ENCODE measurements at places on chromosomes 7 and 10.

DNA sequence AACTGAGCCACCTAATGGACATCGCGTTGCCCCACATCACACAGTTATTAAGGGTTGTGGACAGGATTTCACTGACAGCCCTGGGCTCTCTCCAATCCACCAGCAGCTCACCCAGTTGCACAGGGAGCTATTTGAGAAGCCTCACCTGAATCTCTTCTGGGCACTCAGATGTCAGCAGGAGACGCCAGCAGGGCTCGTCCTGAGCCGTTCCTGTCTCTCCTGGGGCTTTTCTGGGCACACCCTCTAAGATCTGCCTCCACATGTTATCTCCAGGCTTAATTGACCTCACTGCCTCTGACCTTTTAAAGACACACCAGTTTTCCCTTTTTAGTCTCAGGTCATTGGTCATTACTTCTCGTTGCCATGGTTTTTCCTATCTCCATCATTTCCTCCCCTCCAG, 63.0 kb downstream of the GRID1 start:
- no peak for DNase-seq

DNA sequence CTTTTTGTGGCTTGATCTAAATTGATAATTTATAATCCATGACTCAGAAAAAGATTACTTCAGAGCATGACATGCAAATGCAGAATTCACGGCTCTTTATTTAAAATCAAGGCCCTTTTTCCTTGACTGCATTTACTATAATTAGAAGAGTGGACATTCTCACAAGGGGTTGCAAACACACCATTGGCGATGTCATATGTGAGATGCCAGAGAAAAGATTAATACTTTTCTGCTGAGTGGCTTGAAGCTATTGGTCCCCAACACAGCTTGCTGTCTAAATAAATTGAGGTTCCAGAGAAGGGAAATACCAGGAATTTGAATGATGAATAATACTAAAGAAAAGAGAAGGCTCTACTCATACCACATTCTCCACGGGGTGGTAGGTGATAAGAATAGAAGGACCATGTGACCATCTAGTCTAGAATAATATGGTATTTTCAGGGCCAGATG, 78.7 kb upstream of the ARID5B start:
- no peak for DNase-seq

- no peak for DNase-seq
These were observed 343.8 kb downstream of the ATRNL1 start for GRCh38 chr10:115436999-115437398.

- DNase-seq, result no peak
These were observed 6.3 kb upstream of the PANK1 start for GRCh38 chr10:89651205-89651915.

DNA sequence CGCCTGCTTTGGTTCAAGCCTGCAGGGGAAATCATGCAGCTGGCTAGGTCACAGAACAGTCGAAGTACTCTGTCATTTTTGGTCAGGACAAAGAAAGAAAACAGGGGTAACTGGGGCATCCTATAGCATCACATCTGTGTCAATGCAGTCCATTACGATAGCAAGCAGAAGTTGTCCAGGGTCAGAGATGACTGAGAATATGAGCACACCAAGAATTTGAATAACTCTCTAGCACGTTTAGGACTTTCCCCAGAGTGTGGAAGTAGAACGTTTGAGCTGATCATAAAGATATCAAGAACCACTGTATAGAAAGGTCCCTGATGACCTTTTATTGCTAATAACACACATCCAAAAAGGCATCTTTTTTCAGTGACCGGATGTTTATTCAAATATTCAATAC, 12.7 kb upstream of the HECW1 start:
- no peak for DNase-seq
